ENCODE measurements at places on chromosomes 12 and 14. TPM values are rescaled to one million over a fixed set of nuclear protein-coding genes. Genes with fewer than 3 reads are reported as not detected.

The C1R gene
- 37.9 TPM for total RNA-seq

The GYS2 gene
- 0.23 TPM for total RNA-seq

The RNF31 gene
- total RNA-seq, result 39.1 TPM

The L3HYPDH gene
- total RNA-seq, result 38.2 TPM

The SMCO3 gene
- total RNA-seq, result not detected

The GRIN2B gene
- 5.3 TPM for total RNA-seq

The SLC5A8 gene
- total RNA-seq, result not detected

The HOXC12 gene
- not detected for total RNA-seq

The TEAD4 gene
- total RNA-seq, result 40.2 TPM

All from A549 treated with dexamethasone at 1 μM for 4 hours (cell line).